ENCODE measurements at places on chromosomes 7 and 10. TPM values are rescaled to one million over a fixed set of nuclear protein-coding genes. Genes with fewer than 3 reads are reported as not detected.

GRCh38 chr7:70314221-70314620 is 715.9 kb downstream of the AUTS2 start:
- no peak for DNase-seq
- no peak overlapping the region for H3K4me3 ChIP-seq
- H3K27me3 ChIP-seq = no peaks in the 10 kb centered on the region
- H3K27ac ChIP-seq = no peak overlapping the region

DNA sequence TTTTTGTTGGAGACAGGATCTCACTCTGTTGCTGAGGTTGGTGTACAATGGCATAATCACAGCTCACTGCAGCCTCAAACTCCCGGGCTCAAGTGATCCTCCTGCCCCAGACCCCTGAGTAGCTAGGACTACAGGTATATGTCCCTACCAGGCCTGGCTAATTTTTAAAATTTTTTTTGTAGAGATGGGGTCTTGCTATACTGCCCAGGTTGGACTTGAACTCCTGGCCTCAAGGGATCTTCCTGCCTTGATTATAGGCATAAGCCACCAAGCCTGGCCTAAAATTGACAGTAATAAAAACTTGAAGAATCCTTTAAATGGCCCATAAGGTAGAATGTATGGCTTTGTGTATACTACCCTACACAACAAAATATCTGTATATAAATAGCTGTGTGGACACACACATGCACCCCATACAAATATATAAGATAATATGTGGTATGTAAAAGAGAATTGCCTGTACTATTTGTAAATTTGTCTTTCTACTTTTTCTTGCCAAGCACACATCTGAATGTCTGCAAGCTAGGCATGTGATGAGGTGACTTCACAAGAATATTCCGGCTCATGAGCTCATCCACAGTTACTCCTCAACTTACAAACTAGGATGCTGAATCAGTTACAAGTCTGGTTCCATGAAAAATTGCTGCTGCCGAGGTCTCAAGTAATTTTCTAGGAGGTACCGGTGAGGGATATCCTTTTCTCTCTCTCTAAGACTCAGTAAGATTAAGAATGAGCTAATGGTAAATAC is 26.6 kb downstream of the POLR3A start:
- no peak overlapping the region for H3K4me3 ChIP-seq
- H3K4me1 ChIP-seq = no peaks in the 10 kb centered on the region
- H3K27ac ChIP-seq = no peak overlapping the region

DNA sequence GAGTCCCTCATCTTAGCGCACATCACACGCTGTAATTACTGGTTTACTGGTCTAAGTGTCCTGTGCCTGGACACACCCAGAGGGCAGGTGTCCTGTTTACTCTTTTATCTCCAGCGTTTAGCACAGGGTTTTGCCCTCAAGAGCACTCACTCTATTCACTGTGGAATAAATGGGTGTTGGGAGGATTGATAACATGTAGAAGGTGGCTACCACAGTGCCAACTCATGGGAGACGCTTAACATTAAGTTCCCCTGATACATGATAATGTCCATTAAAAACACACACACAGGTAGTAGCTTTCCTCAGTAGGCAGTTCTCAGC is 96.1 kb upstream of the EFCAB10 start:
- no peak overlapping the region for H3K27ac ChIP-seq

DNA sequence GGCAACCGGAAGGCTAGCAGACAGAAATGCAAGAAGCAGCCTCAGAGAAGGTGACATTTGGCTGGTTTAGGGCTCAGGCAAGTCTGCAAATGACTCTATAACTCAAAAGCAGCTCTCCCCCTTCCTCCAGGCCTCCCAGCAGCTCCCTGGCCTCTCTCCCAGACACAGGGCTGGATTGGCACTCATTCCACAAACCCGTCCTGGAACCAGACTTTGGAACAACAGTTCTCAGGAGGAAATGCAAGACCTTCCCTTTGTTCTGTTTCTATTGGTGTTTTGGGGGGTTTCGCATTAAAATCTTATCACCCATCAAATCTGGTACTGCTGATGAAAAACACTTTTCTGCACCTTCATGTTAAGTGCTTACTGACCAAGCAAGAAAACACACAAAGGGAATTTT is 40.3 kb upstream of the EFCAB10 start:
- H3K36me3 ChIP-seq = peaks cover 19% of the 10 kb centered on the region

- H3K27me3 ChIP-seq = peaks cover 2% of the 10 kb centered on the region
- H3K27ac ChIP-seq = no peak overlapping the region
- H3K4me1 ChIP-seq = no peaks in the 10 kb centered on the region
- no peak for DNase-seq
- H3K4me3 ChIP-seq = no peak overlapping the region
Observed at GRCh38 chr7:80039251-80039884, 95.3 kb upstream of the GNAI1 start.

DNA sequence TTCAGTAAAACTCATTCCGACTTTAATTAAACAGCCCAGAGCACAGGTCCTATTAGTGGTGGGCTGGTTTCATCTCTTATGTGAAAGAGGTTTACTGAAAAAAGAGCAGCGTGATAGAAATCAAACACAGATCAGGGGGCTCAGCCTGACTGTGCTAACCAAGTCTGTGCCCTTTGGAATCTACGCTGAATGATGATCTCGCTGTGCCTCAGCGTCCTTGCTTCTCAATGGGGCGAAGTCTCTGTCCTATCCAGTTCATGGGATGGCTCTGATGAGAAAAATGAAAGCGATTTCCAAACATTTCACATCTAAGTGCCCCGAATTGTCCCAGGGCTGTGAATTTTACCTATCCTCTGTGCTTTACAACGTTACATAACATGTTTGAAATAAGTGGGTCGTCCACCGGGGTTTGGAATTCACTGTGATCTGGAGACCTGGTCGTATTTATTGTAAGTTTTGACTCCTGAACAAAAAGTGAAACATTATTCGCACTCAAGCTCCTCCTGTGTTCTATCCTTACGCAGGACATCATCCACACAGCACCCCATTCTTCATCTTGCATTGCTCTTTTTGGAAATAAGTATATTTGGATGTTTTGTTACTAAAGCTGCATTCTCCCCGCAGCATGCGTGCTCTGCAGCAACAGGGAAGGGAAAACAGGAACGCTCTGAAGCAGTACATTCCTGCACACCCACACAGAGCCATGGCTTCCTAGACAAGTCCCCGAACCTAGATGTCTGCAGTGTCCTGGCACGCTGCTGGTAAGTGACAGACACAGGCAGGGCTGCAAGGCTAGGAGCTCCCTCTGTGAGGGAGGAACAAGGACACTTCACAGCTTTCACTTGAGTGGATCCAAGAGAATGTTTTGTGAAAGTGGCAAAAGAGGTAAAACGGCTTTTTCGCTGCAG is 83.5 kb downstream of the SLC37A3 start:
- H3K4me1 ChIP-seq = peaks cover 29% of the 10 kb centered on the region
- no peak for DNase-seq

DNA sequence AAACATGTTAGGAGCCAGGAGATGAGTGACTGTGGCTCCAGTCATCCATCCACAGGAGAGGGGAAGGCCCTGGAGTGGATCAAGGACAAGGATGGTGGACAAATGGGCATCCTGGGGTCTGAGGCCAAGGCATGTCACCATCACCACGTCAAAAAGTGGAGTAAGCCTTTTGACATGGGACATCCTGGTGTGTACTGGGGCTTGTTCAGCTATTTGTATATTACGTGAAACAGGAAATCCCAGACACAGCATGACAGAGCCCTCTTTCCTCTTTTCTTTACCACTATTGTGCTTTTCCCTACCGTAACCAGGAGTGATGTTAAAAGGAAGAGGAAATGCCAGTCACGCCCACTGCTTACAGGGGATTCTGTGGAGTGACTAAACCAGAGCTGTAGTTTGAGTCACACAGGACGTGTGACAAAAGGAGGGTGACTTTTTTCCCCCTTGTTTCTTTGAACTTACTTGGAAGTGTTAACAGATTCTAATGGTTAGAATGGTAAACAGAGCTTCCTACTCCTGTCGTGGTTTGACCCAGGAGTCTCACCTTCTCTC is 15.4 kb downstream of the ACSL5 start:
- peaks cover 3% of the 10 kb centered on the region for H3K27me3 ChIP-seq
- H3K36me3 ChIP-seq = peaks cover 3% of the 10 kb centered on the region
- no peaks in the 10 kb centered on the region for H3K4me1 ChIP-seq
- H3K4me3 ChIP-seq = no peak overlapping the region

- H3K4me3 ChIP-seq = no peak overlapping the region
- peak overlapping the region; percentile 88 for H3K27ac ChIP-seq
- peaks cover 2% of the 10 kb centered on the region for H3K27me3 ChIP-seq
- H3K36me3 ChIP-seq = no peaks in the 10 kb centered on the region
- no peak for DNase-seq
Observed at GRCh38 chr10:30353851-30354250, 4.8 kb upstream of the MTPAP start.

DNA sequence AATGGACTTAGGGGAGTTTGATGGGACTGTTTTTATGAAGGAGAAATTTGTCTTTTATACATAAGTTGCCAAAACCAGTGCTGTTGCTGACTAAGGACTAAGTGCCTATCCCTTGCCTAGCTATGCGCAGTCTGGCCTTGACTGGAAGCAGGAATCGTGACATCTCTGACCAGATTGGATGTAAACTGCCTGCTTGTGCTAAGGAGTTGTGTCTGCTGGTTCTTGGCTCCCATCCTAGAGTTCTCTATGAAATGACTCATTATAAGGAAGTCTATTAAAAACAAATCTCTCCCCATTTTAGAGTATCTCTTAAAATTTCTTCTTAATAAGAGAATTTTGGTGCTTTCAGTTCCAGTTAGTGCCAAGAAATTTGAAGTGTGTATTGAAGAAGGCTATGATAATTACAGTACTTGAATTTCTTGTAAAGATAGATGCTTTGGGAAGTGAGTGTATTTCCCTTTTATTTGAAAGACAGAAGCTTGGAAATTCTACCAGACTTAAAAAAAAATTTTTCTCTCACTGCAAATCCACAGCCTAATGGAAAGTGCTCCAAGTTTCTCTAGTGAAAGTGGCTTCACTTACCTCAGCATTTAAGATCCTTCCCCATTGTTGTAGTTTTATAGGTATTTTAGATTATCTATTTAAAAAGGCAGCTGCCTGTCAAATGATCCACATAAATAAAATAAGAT is 77.6 kb downstream of the BICC1 start:
- DNase-seq = no peak
- H3K4me3 ChIP-seq = no peak overlapping the region
- H3K27ac ChIP-seq = peak overlapping the region; percentile 76
- H3K36me3 ChIP-seq = peaks cover 6% of the 10 kb centered on the region
- H3K27me3 ChIP-seq = no peaks in the 10 kb centered on the region

Gene ANKRD61
- total RNA-seq = not detected

GRCh38 chr7:10824154-10824553 is 149.5 kb upstream of the PHF14 start:
- no peak overlapping the region for H3K27ac ChIP-seq
- no peaks in the 10 kb centered on the region for H3K36me3 ChIP-seq
- no peaks in the 10 kb centered on the region for H3K4me1 ChIP-seq
- peaks cover 3% of the 10 kb centered on the region for H3K27me3 ChIP-seq
- H3K4me3 ChIP-seq = no peak overlapping the region

Gene GRID2IP
- 0.15 TPM for total RNA-seq
